H7 (cell line): ENCODE measurements at places on chromosomes 6 and 20.
A peak's percentile ranks its signal among the peaks of the same experiment; 100 is the strongest.

DNA sequence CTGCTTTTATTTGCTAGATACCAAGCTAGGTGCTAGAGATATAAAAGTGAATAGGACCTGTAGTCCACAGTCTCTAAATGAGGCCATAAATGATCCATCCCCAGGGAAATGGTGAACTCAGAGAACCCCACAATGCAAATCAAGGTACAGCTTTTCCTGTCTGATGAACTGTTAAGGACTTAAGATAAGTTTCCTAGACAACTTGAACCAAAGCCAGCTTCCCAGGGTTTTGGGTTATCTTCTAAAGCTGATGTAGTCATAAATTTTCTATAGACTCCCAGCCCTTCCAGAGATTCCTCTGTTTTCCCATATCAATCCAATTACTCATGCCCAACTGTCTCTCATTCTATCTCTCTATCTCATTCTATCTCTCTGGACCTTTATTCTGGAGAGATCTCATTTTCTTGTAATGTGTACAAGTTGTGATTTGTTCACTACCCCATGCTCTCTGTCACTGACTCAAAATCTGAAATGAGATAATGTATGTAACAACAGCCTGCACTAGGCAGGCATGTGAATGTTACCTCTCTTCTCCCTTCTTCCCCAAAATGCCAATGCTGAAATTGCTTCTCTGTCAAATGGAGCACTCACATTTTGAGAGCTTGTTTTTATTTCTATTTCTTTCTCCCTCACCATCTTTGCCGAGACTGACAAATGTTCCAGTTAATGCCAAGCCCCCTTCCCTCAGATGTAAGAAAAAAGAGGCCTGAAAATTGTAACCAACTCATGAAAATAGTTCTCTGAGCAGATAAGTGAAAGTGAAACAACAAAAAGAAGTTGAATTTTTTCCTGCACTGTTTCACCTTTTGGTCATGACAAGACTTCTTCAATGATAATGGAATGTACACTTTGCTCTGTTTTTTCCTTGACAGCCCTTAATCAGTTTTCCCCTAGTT is 279.9 kb downstream of the SLC35F1 start:
- DNase-seq: no peak

DNA sequence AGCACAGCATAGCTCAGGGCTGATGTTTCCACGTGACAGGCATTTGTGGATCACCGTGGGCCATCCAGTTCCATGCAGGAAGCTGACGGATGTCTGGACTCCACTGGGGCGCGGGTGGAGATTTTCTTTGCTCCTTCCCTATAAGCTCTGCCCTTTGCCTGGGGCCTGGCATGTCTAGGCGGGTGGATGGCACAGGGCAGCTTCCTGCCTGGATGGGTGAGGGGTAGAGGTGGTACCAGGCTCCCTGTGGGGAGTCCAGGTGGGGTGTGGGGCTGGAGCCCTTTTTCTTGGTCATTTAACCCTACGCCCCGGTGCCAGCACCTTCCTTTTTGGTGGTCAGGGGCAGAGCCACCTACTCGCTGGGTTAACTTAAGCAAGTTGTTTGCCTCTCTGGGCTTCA is 10.4 kb downstream of the FAM110A start:
- DNase-seq: no peak

- no peak for DNase-seq
Measured at GRCh38 chr6:33199687-33200218, 712 bp downstream of the RXRB start.

- no peak for DNase-seq
Measured at GRCh38 chr20:57408536-57409233, 17.5 kb downstream of the RBM38 start.

DNA sequence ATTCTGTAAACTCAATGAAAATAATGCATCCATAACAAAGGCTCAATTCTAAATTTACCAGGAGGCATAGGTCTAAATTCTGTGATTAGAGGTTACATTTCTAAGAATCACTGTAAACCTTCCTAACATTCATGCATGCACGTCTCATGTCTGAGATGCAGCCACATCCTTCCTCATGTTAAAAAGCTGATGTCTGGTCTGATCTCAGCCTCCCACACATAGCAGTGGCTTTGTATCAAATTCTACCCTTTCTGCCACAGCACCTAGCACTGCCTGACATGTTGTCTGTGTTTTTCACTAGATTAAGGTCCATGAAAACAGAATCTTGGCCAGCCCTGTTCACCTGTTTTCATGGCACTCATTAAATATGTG is 171.1 kb downstream of the WDR27 start:
- DNase-seq: no peak

- DNase-seq: peak; percentile 57
Measured at GRCh38 chr6:52407467-52407866, 12.7 kb upstream of the EFHC1 start.

- peak; percentile 91 for DNase-seq
Measured at GRCh38 chr6:41372832-41373626, 37.6 kb downstream of the NCR2 start.

DNA sequence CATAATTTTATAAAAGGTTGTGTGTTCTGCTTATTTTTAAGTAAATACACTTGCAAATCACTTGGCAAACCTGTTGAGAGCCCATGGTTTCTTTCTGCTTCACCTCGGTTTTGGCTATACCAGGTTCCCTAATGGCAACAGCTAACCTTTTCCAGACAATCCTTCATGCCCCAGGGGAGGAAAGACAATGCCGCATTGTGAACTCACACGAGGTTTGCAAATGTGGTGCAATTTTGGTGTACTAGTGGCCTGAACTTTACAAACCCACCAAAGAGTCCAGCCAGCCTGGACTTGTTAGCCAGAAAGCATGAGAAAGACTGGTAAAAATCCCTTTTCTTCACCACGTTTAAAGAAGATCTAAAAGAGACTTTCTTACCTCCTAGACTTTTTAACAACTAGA is 84.8 kb upstream of the SOX4 start:
- DNase-seq: no peak

DNA sequence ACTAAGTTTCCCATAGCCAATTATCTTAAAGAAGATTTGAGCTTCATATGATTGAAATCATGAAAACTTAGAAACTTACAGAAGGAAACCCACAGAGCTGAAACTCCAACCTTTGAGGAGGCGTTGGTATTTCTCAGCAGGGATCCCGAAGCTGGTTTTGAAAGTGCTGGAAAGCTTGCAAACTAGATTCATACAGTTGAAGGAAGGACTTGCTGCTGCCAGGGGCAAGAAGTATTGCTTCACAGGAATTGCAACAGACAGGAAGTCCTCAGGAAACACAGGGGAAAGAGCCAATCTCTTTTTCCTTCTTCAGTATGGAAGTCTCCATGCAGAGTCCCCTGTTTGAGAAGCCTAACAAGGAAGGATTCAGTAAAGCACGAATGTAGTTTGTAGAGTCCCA is 419.7 kb downstream of the CD109 start:
- DNase-seq: no peak

GRCh38 chr6:10412461-10413261 is 2.2 kb downstream of the TFAP2A start:
- DNase-seq: peak; percentile 94

- no peak for DNase-seq
Measured at GRCh38 chr6:144510859-144511258, 225.7 kb downstream of the UTRN start.

GRCh38 chr6:151015101-151015700 is 149.7 kb downstream of the MTHFD1L start:
- no peak for DNase-seq

DNA sequence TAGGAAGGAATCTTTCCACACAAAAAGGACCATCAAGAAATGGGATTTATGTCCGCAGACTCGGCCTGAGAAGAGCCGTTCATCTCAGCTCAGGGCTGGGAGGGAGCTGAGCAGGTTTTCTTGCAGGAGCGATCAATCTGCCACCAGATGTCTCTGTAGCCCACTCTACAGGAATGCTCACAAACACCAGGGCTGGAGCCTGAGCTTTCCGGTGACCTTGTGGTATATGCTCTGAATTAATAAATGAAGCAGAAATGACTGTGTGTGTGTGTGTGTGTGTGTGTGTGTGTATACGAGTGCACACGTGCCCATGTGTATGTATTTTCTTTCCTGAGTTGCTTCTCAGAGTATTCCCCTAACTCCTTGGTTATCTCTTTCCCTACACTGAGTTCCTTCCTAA is 12.0 kb downstream of the CD83 start:
- peak; percentile 75 for DNase-seq

DNA sequence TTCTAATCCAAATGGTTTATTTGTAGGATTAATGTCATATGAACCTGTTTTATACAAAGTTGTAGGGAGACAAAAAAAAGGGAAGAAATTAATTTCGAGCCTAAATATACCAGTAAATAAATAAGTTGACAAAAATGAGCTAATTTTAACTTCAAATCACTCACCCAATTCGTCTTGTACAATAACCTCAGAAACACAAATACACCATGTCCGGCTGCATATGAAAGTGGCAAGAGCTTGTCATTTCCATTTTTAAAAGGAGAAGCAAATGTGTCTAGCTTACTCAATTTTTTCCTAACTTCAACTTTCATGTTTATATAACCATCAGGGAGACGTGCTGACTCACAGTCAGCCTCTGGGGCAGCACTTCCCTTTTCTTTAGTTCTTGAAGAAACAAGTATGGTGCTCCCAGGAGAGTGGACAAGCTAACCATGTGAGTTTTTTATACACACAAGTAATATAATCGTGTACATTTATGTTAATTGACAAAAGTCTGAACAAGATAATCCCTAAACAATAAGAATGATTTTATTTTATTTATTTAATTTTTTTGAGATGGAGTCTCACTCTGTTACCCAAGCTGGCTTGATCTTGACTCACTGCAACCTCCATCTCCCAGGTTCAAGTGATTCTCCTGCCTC is 55.5 kb upstream of the SGK1 start:
- DNase-seq: no peak

DNA sequence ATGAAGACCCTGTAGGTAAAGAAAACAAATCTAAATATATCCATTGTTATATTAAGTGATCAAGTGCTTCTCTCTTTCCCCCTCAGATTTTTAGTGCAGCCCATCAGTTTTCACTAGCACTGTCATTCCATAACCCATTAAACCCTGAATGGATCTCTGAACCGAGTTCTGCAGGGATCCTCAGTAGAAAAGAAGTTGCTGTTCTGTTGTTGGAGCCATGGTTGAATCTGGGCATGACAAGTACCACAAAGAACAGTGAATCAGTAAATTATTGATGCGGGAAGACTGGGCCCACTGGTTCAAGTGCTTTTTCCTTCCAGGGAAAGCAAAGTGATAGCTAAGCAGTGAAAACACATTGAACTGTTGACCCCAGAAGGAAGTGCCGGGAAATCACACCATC is 60.4 kb downstream of the LAMP5 start:
- DNase-seq: no peak

GRCh38 chr6:55953335-55953734 is 77.9 kb upstream of the BMP5 start:
- DNase-seq: no peak

GRCh38 chr6:1611322-1611571 is 1.5 kb downstream of the FOXC1 start:
- peak; percentile 93 for DNase-seq

GRCh38 chr6:2028457-2029038 is 216.9 kb downstream of the GMDS start:
- DNase-seq: no peak

DNA sequence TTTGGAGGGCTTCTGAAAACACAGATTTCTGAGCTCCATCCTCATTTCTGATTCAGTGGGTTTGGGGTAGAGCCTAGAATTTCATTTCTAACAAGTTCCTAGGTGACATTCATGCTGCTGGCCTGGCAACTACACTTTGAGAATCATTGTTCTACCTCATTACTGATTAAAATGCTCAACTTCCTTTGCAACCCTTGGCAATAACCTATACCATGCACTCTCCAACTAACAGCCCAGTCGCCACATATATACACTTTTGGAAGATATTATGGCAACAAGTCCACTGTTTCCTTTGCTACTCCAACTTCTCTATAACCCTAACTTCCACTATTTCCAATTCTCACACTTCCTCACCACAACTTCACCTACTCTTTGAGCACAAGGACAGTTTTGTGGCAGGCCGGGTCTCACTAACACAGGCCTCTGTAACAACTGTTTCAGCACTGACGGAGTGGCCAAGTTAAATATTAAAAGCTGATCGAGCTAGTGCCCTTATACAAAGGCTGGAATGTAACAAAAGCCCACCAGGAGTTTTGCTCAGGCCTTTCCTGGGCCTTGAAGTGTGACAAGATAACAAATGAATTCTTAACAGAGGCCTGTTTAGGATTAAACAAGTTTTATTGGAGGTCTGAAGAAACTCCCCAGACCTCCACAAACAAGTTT is 32.1 kb upstream of the RAB23 start:
- no peak for DNase-seq

DNA sequence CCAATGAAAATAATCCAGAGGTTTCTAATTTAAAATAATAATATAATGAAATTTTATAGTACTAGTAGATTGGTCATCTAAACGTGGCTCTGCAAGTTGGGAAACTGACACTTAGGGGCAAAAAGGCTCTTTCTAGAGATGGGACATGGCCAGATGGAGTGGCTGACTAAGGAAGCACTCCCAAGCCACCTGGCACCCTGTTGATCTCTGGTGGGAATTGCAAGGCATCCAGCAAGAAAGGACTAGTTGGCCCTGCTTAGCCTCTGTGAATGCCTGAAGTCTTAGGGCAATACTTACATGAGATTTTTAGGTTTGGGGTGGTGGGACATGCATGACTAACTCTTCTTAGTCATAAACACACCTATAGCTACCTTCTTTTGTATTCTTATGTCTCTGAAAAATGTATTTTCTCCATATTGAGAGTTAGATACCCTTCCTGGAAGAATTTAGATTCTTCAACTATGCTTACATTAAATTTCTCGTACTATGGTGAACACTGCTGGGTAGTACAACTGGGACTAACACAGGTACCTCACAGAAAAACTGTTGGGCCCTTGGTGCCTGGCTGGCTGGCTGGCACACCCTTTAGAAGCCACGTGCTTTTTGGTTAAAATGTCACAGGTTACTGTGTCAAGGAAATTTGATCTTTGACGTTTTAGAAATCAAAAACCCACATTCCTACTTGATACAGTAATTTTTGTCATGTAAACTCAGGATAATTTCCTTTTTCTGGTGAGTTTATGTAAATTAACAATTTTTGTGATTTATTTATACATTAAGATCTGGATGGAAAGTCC is 25.0 kb upstream of the SH3BGRL2 start:
- no peak for DNase-seq

DNA sequence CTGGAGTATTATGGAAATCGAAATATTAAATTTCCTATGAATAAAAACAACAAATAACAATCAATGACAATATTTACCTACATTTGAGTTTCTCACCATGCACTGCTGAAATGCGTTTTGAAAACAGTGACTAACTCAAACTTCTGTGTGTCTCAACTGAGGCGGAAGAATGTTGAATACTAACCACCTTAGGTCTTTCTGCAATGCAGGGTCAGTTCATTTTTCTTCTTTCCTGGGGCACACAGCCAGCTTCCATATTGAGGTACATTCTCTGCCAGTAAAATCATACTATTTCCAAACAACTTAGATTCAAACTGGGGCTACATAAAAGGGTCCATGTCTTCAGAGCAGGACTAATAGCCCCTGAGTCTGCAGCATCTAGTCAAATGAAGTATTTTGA is 310.1 kb downstream of the UTRN start:
- no peak for DNase-seq

- DNase-seq: no peak
Measured at GRCh38 chr20:45419188-45420091, 3.5 kb downstream of the PIGT start.
